ENCODE measurements at places on chromosomes 1 and 21.

GRCh38 chr1:70458131-70458530 lies 47.1 kb downstream of the CTH start:
- DNase-seq: peak; percentile 66

DNA sequence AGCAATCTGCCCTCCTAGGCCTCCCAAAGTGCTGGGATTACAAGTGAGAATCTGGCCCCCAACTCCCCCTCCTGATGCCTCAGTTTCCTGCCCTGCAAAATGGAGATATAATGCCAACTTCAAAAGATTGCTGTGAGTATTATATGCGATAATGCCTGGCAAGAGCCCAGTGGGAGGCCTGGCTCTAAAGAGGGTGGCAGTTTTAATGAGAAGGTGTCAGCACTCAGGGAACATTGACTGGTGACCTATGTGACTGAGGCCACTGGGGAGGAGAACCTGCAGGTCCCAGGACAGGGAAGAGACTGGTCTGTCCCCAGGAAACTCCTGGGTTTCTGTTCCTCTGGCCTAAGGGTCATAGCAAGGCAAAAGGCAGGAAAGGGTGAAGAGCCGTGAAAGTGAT lies 11.0 kb downstream of the HSPG2 start:
- no peak for DNase-seq

DNA sequence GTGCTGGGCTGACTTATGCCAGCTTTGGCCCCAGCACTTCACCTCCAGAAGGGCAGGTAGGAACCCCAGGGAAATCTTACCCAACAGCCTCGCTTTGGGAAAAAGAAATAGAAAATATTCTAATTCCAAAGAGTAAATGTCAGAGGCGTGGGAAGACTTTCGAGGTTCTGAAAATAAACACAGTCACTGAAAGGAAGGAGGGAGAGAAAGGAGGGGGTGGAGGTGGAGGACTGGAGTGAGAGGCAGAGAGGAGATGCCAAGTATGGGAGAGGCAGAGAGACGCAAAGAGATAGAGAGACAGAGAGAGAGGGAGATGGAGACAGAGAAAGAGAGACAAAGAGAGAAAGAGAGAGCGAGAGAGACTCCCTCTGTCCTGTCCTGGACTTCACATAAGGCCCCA lies 395.0 kb downstream of the PTPRU start:
- peak; percentile 13 for DNase-seq

- DNase-seq: no peak
These were observed 795 bp downstream of the SYT2 start for GRCh38 chr1:202709276-202710041.

GRCh38 chr21:15671188-15671587 lies 58.6 kb upstream of the USP25 start:
- no peak for DNase-seq

DNA sequence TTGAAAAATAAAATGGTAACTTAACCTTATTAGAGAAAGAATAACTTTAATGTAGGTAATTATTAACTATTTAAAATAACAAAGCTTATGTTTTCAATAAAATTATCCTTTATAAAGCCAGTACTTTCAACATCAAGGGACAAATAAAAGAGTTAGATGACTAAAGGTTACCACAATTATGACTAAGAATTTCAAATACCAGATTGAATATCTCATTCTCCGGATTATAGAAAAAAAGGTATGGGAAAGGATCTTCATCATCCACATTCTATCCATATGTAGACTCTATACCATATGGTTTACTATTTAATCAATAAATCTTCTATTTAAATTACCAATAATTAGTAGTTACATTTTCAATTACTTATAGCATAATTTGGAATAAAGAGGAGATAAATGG lies 62.8 kb downstream of the TOR3A start:
- no peak for DNase-seq

GRCh38 chr1:160097911-160098851 lies at the start of gene IGSF8:
Gene IGSF8 (minus strand): TSS chr1:160098619. CDS start chr1:160098472, 147 bp downstream.
- peak; percentile 87 for DNase-seq

- DNase-seq: no peak
These were observed 203.9 kb upstream of the CACYBP start for GRCh38 chr1:174795806-174796205.

DNA sequence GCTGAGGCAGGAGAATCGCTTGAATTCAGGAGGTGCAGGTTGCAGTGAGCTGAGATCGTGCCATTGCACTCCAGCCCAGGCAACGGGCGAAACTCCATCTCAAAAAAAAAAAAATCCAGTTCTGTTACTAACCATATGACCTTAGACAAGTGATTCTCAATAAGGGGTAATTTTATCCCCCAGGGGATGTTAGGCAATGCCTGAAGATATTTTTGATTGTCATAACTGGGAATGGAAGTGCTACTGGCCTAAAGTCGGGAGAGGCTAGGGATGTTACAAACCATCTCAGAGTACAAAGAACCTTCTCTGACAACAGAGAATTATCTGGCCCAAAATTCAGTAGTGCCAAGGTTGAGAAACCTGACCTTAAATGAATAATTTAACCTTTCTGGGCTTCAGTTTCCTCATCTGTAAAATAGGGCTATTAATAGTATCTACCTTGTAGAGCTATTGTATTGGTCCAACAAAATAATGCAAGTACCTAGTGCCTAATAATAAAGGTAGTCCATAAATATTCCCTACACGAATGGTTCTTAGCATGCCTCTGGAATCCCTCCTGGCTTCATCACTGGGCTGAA lies 5.8 kb upstream of the LMNA start:
- no peak for DNase-seq

DNA sequence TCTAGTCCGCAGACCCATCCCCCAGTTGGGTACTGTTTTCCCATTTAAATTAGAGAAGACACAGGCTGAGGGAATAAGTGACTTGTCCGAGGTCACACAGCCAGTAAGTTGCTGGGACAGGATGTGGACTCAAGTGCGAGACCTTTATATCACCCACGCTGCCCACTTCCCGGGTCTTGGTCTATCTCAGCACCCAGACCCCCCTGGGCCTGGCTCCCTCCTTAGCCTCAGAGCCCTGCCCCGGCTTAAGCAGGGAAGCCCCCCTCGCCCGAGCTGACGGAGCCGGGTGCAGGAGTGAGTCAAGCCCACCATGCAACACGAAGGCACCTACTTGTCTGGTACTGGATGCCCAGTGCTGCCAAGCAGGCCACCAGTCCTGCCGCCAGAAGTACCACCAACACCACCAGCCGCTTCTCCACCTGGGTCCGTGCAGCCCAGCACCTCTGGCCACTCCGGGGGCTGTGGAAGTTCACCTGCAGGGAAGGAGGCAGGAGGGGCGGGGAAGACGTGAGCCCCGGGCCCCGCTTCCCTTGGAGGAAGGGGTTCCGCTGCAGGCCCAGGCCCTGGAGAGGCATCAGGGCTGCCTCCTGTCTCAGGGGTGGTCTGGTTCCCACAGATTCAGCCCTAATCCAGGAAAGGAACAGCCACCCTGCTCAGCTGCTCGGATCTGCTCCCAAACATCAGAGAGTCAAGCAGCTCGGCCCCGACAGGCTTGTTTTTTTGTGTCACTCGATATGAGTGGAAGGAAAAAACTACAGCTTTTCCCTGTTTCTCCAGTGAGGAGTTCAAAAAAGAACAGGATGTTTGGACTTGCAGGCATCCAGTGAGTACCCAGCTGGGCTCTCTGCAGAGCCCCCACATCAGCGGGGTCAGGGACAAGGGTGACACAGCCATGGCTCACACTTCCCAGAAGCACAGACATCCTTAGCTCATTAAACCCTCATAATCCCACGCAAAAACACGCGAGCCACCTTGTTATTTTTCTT lies 11.1 kb downstream of the ECE1 start:
- no peak for DNase-seq

GRCh38 chr1:109251277-109252166 lies 2.2 kb downstream of the CELSR2 start:
- no peak for DNase-seq

- no peak for DNase-seq
These were observed 6.9 kb upstream of the PTGFR start for GRCh38 chr1:78483903-78484302.

DNA sequence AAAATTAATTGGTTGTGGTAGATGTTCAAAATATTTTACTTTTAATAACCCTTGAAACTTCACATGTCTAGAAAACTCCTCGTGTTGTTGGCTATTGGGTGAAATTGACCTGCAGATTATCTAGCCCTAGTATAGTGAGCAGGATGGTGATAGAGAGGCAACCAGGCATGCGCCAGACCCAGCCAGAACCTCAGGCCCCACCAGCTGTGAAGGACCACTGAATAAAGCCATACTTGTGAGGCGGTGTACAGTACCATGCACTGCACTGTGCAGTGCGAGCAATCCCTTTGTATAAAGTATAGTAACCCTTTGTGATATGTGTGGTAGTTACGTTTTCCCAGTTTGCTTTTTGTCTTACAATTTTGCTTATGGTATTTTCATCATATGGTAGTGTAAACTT lies 8.5 kb downstream of the TTF2 start:
- DNase-seq: no peak

DNA sequence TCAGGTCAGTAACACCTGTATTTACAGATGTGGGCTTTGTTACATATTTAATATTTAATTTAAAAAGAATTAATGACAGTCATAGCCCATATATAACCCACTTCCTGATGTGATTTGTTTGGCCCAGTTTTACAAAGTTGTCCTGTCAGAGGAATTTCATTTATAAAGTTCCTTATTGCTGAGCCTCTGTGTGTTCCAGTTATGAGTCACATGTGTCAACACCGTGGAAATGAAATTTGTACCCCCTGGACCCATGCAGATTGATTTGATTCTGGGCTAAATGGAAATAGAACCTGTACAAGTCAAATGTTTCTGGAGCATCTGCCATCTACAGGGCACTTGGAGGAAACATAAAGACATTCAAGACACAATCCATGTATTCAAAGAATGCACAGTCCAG lies 149.2 kb downstream of the CACNA1E start:
- DNase-seq: no peak

GRCh38 chr21:35475762-35476161 lies 426.7 kb upstream of the RUNX1 start:
- DNase-seq: no peak

- no peak for DNase-seq
These were observed 20.9 kb downstream of the HENMT1 start for GRCh38 chr1:108639899-108640560.

- no peak for DNase-seq
These were observed 235.3 kb upstream of the DMRTA2 start for GRCh38 chr1:50658459-50659076.

- DNase-seq: no peak
These were observed 9.3 kb downstream of the MIA3 start for GRCh38 chr1:222627232-222627631.
